H1 (cell line): ENCODE measurements at places on chromosomes 2 and 18.

- no peak overlapping the region for H3K4me3 ChIP-seq
- H3K36me3 ChIP-seq = no peaks in the 10 kb centered on the region
- H3K27me3 ChIP-seq = no peaks in the 10 kb centered on the region
- no peaks in the 10 kb centered on the region for H3K4me1 ChIP-seq
- DNase-seq = no peak
- H3K27ac ChIP-seq = no peak overlapping the region
These were observed 61.9 kb downstream of the RDH14 start for GRCh38 chr2:18498531-18498930.

GRCh38 chr2:71891719-71892422, 255.8 kb downstream of the CYP26B1 start:
- H3K27me3 ChIP-seq = no peaks in the 10 kb centered on the region
- no peak for DNase-seq
- no peaks in the 10 kb centered on the region for H3K4me1 ChIP-seq
- no peak overlapping the region for H3K4me3 ChIP-seq
- no peaks in the 10 kb centered on the region for H3K36me3 ChIP-seq

DNA sequence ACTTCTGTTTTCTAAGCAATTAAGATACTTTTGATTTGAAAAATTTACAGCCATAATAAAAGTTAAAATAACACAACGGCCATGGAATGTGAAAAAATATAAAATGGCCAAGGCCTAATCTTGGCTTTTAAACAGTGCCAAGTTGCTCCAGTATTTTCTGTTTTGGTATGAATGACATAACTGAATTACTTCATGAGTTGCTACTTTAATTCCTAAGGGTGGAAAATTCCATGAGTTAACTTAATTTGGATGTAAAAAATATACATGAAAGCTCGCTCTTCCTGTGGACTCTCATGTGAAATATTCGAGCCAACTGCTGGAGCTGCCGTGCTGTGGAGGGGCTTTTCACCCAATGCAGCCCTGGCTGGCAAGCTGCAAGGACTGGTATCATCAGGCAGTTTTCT, 286.0 kb upstream of the CCDC68 start:
- no peaks in the 10 kb centered on the region for H3K4me1 ChIP-seq
- H3K4me3 ChIP-seq = no peak overlapping the region
- DNase-seq = no peak
- H3K27me3 ChIP-seq = no peaks in the 10 kb centered on the region

- H3K36me3 ChIP-seq = no peaks in the 10 kb centered on the region
- no peak overlapping the region for H3K27ac ChIP-seq
- H3K27me3 ChIP-seq = peaks cover 3% of the 10 kb centered on the region; the same call in 1 of the 2 replicates
- no peak for DNase-seq
- peaks cover 4% of the 10 kb centered on the region for H3K4me1 ChIP-seq
- H3K4me3 ChIP-seq = no peak overlapping the region
These were observed 33.3 kb downstream of the FAM178B start for GRCh38 chr2:96952976-96953610.

DNA sequence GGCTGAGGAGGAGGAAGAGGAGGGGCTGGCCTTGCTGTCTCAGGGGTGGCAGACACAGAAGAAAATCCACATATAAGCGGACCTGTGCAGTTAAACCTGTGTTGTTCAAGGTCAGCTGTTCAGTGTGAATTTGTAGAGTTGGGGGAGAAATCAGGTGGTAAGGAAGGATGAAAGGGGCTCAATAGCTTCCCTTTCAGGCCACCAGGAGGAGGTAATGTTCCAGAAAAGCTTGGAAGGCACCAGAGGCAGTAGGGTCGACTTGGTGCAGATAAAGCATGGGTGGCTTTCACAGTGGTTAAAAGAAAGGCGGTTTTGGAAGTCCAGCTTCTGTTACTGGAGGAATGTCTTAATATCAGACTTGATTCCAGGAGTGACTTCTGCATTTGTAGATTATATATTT, 167.4 kb downstream of the THSD7B start:
- H3K36me3 ChIP-seq = no peaks in the 10 kb centered on the region
- no peaks in the 10 kb centered on the region for H3K27me3 ChIP-seq
- H3K4me3 ChIP-seq = no peak overlapping the region
- no peak overlapping the region for H3K27ac ChIP-seq
- peak; percentile 50 for DNase-seq

DNA sequence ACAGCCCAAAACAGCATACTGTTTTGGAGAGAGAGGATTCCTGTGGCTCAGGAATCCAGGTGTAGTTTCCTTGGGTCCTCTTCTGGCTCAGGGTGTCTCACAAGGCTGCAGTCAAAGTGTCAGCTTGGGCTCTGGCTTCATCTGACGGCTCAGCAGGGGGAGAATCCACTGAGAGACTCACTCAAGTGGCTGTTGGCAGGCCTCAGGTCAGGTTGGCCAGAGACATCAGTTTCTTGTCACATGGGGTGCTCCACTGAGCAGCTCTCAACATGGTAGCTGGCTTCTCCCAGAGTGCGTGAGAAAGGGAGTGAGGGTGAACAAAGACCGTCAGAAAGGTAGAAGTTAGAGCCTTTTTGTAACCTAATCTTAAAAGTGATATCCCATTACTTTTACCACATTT, 168.4 kb downstream of the SOCS6 start:
- no peaks in the 10 kb centered on the region for H3K36me3 ChIP-seq
- 0 out of 2 replicates have a peak, but pooled peaks cover 7% of the 10 kb centered on the region for H3K4me1 ChIP-seq
- H3K27ac ChIP-seq = no peak overlapping the region
- DNase-seq = no peak

DNA sequence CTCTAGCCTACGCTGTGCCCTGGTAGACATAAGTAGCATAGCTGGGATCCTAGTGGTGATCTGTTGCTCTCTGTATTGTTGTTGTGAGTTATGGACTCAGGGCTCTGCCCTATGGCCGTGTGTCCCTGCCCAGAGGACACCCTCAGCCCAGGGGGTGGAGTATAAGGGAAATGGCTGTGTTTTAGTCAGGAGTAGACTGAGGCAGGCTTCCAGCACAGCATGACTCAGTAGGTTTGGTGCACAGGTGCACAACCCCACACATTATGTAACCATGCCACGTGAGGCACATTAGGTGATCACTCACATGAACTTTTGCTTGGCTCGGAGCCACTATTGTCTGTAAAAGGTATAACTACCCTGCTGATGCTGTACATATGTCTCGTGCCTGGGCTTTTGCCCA, 59.9 kb upstream of the PEX13 start:
- no peak overlapping the region for H3K27ac ChIP-seq
- no peak overlapping the region for H3K4me3 ChIP-seq
- no peaks in the 10 kb centered on the region for H3K4me1 ChIP-seq

- no peak for DNase-seq
- H3K36me3 ChIP-seq = no peaks in the 10 kb centered on the region
- H3K27me3 ChIP-seq = no peaks in the 10 kb centered on the region
These were observed 87.0 kb upstream of the TMEM200C start for GRCh38 chr18:5982332-5982731.

DNA sequence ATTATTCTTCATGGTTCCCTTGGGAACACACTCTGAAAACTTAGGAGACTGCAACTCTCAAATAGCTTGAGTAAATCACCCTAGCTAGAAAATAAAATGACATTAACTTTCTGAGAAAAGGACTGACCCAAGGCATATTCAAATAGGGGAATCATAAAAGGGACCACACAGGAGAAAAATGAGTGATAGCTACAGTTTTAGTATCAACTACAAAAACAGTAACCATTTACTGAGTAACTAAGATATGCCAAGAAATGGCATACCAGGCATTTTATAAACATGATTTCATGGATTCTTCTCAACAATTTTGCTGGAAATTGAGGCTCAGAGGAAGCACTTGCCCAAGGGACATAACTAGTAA, 84.5 kb downstream of the AFF3 start:
- DNase-seq = no peak
- no peaks in the 10 kb centered on the region for H3K27me3 ChIP-seq
- no peaks in the 10 kb centered on the region for H3K4me1 ChIP-seq
- no peaks in the 10 kb centered on the region for H3K36me3 ChIP-seq
